Vagina (tissue), 2 donors: ENCODE measurements at places on chromosomes 13 and 19.

DNA sequence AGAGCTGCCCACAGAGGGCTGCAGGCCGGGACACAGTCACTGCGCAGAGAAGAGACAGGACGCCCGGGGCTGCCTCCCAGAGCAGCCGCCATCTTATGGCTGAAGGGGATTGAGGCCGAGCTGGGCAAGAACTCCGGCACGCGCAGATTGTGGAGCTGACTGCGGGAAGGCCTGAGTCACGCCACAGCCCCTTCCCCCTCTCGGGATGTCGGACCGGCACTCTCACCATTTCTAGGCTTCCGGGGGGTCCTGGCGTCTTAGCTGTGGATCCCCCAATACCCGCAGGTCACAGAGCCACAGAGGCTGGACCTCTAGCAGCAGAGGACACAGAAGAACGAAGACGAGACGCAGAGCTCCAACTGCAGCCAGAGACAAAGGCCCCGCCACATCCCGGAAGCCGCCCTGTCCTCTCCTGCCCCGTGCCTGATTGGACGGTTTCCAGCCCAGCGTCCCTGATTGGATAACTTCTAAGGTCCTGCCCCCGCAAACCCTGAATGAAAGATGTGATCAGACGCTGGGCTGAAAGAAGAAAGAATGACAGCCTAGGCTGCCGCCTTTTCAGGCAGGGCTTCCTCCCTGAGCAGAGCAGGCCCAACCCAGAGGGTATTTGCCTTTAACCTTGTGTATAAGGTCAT lies at the start of gene ZNF43:
Gene ZNF43, minus strand, starts transcription at position 373 of the 635 bp plus-strand sequence. Its CDS starts 144 bp downstream, at position 229.
- peak; percentile 95 for DNase-seq

DNA sequence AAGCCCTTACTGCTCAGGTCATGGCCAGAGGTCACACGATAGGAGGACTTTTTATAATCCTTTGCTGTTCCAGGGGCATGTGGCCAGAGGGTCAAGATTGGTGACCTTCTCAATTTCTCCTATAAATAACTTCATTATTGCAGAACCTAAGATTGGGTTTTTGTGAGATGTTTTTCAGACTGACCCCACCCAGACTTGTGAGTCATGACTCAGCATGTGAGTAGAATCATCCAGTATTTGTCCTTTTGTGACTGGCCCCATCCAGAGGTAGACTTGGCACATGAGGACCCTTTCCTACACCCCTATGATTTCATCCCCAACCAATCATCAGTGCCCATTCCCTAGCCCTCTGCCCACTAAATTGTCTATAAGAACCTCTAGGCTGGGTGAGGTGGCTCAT lies 84.5 kb upstream of the ABCC4 start:
- no peak for DNase-seq

- no peak for DNase-seq
These were observed 70.5 kb downstream of the IRS2 start for GRCh38 chr13:109715902-109716301.

DNA sequence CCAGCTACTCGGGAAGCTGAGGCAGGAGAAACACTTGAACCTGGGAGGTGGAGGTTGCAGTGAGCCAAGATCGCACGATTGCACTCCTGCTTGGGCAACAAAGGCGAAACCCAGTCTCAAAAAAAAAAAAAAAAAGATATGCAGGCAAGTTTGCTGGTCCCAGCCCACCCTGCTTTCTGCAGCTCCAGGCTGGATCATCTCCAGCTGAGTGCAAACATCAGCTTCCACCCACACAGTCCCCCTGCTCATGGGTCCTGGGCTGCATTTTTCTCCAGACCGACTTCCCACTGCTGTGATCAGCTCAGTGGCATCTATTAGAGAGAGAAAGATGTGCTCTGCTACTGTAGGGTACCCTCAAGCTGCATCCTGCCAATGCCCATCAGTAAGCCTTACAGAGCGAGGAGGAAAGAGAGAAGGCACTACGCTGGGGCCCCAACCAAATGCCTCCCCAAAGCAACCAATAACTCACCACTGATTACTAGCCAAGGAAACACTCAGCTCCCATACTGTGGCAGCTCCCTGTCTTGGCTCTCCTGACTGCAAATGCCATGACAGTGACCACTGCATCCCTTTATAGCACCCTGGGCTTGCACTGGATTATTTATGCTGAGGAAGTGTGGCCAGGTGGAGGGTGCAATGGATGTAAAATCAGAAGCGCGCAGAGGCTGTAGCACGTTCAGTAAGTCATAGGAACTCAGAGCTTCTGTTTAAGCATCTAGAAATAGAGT lies 170.9 kb upstream of the ZNF507 start:
- DNase-seq, result peak; percentile 40

DNA sequence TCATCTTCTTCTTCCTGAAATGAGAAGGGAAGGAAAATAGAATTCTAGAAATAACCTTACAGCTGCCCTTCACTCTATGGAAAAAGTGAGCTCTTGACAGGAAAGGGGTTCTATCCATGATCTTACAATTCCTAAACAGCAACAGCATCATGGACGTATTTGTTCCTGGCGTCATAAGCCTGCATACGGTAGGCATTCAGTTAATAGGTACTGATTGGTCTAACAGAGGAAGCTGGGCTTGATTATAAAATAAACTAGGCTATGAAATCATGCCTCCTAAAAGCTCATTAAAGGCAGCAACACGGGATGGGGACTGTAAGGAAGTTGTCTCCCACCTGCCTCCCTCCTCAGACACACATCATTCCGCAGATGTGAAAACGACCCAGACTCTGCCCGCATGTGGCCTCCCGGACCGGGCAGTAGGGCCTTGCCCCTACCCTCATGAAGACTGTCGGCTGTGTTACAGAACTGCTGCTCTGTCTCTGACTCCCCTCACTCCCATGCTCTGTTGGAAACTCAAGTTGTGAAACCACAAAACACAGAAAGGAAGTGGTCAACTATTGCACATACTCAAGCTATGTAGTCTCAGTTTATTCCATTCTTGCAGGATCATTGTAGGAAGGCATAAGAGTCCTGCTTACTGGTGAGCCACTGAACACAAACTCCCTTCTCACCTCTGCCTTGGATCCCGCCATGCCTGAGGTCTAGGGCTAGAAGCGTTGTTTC lies 129.8 kb downstream of the DLEU7 start:
- no peak for DNase-seq

DNA sequence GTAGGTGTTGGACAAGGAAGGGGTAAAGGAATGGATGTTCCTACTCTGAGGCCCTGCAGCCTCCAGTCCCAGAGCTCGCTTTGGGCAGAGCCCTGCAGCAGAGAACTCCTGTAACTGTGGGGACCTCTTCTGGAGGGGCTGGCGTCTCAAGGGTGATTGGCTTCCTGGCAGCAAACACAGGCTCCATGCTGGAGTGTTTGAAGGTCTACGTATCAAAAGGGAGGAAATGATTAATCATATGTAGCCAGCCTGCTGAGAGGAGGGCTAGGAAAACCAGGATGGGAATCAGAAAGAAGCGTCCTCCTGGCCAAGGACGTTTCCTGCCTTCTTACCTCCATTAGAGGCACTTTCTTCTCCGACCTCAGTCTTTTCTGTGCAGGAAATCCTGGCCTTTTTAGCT lies 208.5 kb downstream of the TSHZ3 start:
- DNase-seq, result no peak

DNA sequence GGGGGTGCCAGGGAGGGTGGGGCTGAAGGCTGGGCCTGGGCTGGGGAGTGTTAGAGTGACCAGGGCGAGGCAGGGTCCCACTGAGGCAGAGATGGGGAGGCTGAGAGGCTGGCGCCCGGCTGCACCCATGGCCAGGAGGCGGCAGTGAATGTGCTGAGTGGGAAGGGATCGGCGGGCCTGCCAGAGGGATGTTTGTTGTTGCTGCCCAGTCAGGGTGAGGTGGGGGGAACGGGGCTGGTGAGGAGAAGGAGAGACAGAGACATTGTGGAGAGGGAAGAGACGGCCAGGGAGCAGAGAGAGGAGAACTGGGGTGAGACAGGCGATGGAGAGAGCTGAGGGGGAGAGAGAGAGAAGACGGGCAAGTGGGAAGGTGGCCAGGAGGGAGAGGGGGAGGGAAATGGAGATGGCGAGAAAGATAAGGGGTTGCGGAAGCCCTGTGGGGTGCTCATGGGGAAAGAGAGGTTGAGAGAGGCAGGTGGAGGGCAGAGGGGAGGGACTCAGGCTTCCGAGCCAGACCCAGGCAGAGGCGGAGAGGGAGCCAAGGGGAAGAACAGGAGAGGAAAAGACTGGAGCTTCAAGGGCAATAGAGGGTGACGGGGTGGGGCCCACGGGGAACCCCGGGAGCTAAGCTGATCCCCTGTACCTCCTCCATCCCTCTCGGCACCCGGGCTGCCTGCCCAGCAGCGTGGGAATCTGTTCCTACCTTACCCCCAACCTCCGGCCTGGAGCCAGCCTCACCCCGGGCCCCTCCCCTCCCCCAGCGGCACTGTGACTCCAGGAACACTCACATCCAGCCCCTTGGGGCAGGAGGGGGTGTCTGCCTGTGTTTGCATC lies 690 bp upstream of the B3GNT8 start:
- DNase-seq, result no peak
